ENCODE measurements at places on chromosomes 7 and 10.

- DNase-seq, result no peak
These were observed 1.5 kb downstream of the HBP1 start for GRCh38 chr7:107170051-107170915.

- DNase-seq, result no peak
These were observed 480 bp downstream of the VPS50 start for GRCh38 chr7:93232673-93233018.

GRCh38 chr10:129945064-129945463 is 19.0 kb downstream of the EBF3 start:
- no peak for DNase-seq

GRCh38 chr7:69105092-69105491 is 493.2 kb upstream of the AUTS2 start:
- DNase-seq, result no peak

- DNase-seq, result no peak
These were observed 23.5 kb downstream of the MAT1A start for GRCh38 chr10:80265740-80266512.

DNA sequence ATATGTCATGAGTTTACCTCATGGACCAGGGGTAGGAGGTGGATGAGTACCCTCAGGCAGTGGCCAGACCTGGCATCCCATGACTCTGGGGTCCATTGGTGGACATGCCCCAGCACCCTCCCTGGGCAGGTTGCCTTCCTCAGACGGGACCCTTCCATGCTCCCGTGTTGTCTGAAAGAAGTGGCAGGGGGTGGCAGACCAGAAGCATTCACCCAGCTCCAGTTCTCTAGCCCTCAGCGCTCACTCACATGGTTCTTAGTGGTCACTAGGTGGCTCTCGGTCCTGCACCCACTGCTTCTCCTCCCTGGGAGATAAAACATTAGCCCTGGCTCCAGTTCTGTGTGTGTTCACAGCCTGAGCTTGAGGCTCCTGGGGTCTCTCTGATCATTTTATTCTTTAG is 6.0 kb downstream of the RBP3 start:
- no peak for DNase-seq

- no peak for DNase-seq
These were observed 131.8 kb downstream of the FAM204A start for GRCh38 chr10:118210276-118210675.

DNA sequence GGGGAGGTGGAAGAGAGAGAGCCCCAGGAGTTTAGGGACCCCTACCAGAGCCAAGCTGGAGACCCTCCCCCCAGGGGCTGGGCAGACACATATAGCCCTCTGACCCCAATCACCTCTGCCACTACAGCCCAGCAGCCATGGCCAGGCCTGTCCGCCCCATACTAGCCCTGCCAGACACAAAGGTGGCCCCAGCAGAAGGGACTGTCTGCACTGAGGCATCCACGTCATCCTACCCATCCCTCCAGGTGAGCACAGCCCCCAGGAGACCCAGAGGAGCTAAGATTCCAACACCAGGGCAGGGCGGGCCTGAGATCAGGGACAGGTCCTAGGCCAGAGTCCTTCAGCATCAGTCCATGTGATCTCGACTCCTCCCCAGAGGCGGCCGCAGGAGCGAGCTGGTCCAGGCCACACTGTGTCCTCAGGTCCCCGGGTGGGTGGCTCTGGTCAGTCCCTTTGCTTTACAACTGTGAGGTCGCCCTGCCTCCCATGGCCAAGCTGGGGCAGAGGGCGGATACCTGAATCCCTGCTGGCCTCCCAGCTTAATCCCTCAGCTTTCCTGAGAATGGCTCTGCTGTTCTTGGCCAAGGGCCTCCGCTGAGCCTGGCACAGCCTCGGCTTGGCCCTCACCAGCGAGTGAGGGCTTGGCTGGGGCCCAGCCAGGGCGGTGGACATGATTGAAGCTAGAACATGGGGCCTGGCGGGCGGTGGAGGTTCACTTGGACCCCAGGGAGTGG is 14.3 kb upstream of the ELN start:
- DNase-seq, result no peak

GRCh38 chr7:124700655-124701054 is 64.9 kb downstream of the GPR37 start:
- no peak for DNase-seq

DNA sequence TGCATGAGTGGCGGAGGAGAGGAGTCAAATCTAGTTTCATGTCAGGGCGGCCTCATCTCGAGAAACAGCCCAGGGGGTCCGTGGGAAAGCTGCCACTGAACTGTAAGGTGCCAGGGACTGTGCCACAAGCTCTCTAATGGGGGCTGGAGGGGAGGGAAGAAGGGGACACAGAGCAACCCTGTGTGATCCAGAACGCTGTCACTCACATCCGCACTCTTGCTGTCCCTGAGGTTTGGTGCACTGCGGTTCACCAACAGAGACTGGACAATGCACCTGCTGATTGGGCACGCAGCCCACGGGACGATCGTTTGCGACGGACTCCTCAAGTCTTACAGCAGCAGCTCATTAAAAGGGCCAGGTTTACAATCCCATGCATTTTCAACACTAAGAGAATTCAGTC is 47.7 kb downstream of the AMZ1 start:
- no peak for DNase-seq

DNA sequence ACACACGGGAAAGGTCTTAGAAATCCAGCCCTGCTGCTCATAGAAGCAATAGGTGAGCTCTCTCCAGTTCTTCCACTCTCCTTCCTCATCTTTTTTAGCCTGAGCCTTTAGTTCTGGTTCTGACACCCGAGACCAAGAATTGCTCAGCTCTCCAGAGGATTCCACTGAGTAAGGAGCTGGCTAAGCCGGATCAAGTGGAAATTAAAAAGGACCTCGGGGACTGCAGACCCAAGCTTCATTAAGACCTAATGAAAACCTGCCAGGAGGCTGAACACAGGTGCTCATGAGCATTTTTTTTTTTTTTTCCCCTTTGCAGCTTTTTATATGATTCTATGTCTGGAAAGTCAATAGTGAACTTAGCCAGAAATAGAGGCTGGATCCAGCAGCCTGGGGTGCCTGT is 1176.0 kb upstream of the AUTS2 start:
- DNase-seq, result no peak

- DNase-seq, result no peak
These were observed 93.1 kb downstream of the CARD11 start for GRCh38 chr7:2950578-2950977.

- no peak for DNase-seq
These were observed 28.6 kb downstream of the PARD3 start for GRCh38 chr10:34786464-34786863.

DNA sequence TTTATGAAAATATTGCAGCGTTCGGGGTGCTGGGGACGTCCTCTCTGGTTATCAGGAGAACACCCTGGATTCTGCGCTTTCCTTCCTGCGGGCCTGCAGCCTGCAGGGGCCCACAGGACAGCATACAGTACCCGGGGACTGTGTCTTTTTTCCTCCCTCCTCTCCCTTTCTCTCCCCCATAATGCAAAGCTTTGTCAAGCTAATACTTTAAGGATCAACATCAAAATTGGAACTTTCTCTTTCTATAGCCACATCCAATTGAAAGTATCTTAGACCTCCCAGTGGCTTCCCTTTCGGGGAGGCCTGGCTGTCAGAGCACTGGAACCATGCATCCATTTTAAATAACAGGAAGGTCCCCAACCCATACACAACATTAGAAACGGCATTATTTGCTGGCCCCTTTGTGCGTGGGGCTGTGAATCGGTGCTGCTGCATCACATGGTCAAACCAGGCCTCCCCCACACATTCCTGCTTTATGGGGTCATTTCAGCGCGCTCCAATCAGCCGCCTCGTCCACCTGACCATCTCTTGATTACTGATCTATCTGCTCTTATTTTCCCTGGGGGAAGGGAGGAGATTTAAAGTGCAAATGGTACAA is 505.1 kb downstream of the DNAJB6 start:
- no peak for DNase-seq

- DNase-seq, result no peak
These were observed 230.9 kb downstream of the CAMK1D start for GRCh38 chr10:12579954-12580858.

DNA sequence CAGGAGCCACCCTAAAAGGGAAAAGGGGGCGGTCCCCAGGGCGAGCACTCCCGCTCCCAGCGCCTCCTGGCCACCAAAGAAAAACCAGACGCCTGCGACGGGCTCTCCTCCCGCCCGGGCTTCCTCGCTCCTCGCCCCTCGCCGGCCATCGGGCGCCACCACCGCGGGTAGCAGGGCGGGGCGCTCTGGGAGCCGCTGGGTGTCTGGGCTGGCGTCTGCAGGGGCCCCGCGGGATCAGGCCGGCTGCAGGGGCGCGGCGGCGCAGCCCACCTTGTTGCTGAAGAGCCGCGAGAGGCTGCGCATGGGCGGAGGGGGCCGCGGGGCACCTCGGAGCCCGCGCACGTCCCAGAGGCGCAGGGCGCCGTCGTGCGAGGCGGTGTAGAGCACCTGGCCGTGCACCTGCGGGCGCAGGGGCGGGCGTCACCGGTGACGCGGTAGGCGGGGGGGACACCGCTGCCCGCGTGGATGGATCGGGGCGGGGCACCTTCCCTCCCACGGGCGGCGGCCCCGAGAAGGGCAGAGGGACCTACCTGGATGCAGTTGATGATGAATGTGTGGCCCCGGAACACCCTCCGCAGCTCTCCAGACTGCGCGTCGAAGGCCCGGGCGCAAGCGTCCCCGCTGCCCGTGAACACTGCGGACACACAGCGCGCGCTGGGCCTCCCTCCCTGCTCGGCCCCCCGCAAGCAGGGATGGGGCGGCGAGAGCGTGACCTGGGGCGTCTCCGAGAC is 28.3 kb downstream of the WDR86 start:
- peak; percentile 69 for DNase-seq

GRCh38 chr10:54900584-54900983 is 99.6 kb upstream of the PCDH15 start:
- DNase-seq, result no peak

DNA sequence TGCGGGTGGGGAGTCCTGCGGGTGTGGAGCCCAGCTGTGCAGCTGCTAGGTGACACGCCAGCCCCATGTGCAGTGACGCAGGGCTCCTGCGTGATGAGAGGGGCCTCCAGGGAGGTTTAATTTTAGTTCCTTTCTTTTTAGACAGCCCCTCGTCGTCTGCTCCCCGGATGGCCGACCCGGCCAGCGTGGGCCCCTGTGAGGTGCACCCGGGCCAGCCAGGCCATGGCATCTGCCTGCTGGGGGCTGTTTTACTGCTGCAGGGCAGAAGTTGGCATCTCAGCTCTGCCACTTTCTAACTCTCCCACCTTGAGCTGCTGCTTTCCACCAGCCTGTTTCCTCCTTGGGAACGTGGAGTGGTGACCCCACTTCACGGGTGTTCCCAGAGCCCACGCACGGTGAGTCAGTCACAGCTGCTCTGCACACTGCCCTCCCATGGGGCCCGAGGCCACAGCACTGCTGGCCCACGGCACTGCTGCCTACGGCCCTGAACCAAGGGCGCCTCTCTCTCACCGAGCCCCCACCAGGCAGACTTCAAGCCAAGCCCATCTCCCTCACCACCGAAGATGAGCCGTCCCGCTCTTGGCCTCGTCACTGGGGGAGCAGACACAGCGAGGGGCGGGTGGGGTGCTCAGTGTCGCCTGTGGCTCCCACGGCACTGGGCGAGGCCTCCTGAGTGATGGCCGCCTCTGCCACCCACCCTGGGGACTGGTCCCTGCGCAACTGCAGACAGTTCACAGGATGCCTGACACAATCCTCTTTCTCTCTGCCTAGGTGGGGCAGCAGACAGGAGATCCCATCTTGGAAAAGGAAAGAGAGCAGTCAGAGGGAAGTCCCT is 21.3 kb downstream of the CYP2W1 start:
- no peak for DNase-seq

- no peak for DNase-seq
These were observed 1244.8 kb upstream of the SORCS1 start for GRCh38 chr10:108409306-108409705.

GRCh38 chr7:19783541-19783940 is 10.1 kb upstream of the TMEM196 start:
- DNase-seq, result no peak

GRCh38 chr7:25522727-25523126 is 294.4 kb upstream of the NPVF start:
- no peak for DNase-seq

DNA sequence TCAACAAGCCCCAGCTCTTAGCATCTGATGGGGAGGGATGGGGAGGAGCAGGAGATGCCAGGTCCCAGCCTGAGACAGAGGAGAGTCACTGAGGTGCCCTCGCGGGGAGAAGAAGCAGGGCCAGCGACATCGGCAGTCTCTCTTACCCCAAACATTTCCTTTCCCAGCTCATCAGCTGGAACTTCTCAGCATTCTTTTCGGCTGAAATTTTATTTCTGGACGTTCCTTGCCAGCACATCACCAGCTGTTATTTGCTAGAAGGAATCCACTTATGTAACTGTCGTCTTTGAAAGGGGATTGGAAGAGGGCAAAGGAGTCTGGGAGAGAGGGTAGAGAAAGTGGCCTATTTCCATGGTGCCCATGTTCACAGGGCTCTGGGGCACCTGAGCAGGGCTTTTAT is 101.0 kb upstream of the SHH start:
- no peak for DNase-seq

GRCh38 chr7:28505867-28506266 is 93.5 kb downstream of the CREB5 start:
- no peak for DNase-seq

DNA sequence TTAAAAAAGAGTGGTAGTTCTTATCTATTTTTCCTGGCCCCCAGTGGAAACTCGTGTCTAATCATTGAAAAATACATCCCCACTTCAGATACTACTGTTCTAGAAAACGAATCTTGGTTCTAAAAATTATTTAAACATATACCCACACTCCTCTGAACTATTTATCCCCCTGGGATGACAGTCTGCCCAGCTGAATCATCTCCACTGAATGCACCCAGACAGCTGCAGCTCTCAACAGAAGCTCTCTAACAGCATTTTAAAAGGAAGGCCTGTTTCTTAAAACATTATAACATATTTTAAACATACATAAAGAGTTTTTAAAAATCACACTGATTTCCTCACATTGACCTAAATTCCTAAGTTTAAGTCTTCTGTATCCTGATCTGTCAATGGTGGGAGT is 544.6 kb upstream of the PHF14 start:
- DNase-seq, result no peak

- DNase-seq, result peak; percentile 35
These were observed 644 bp downstream of the SORBS1 start for GRCh38 chr10:95560278-95561176.

DNA sequence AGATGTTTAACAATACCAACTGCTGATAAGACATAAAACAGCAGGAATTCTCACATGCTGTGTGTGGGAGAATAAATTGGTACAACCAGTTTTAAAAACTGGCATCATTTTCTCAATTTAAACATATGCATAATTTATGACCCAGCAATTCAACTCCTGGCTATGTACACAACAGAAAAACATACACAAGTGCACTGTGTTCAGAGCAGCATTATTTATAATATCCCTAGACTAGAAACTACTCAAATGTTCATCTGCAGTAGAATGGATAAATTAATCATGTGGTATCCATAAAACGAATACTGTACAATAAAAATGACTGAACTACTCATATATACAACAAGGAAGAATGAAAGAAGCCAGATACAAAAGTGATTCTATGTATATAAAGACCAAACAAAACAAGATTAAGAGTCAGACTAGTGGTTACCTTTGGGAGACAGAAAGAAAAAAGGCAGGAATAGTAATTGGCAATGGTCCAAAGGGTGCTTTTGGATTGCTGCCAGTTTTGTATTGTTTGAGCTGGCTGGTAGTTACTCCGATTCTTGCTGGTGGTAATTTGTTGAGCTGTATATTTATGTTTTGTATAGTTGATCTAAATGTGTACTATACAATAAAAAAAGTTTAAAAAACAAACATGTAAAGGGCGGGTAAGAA is 306.0 kb downstream of the TFEC start:
- DNase-seq, result no peak

- DNase-seq, result no peak
These were observed 260.1 kb downstream of the TRIL start for GRCh38 chr7:28697913-28698563.

Data from CD4-positive, alpha-beta T cell treated with Interleukin-4 for 1 hour (primary cell).